AML-193 (cell line): ENCODE measurements at places on chromosomes 6 and 20.

DNA sequence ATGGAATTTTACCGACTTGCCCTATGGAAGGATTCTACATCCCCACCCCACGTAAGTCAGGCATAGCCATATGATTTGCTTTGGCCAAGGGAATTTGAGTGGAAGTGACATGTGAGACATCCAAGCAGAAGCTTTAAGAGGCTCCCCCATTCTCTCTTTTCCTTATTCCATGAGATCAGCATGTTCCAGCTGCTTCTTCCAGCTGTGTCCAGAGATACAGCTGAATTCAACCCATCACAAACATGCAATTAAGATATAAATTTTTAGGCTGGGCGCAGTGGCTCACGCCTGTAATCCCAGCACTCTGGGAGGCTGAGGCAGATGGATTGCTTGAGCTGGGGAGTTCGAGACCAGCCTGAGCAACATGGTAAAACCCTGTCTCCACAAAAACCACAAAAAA lies 16.0 kb upstream of the YWHAB start:
- no peak for DNase-seq

DNA sequence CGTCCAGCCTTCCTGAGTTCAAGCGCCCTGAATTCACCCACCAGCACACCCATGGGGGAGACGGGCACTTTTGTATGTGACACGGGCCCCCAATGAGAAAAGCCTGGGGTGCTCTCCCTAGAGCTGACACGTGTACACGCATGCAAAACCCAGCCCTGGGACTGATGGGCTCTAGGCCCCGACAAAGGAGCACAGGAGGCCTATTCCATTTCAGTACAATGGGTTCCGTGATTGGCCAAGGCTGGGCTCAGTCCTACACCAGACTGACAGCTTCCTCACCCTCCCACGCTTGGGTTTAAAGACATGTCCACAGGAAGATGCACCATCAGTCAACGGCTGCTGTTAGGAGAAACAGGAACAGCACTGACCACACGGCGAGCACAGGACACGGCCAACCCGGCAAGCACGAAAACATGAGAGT lies 8.8 kb downstream of the ZBTB46 start:
- DNase-seq, result no peak

DNA sequence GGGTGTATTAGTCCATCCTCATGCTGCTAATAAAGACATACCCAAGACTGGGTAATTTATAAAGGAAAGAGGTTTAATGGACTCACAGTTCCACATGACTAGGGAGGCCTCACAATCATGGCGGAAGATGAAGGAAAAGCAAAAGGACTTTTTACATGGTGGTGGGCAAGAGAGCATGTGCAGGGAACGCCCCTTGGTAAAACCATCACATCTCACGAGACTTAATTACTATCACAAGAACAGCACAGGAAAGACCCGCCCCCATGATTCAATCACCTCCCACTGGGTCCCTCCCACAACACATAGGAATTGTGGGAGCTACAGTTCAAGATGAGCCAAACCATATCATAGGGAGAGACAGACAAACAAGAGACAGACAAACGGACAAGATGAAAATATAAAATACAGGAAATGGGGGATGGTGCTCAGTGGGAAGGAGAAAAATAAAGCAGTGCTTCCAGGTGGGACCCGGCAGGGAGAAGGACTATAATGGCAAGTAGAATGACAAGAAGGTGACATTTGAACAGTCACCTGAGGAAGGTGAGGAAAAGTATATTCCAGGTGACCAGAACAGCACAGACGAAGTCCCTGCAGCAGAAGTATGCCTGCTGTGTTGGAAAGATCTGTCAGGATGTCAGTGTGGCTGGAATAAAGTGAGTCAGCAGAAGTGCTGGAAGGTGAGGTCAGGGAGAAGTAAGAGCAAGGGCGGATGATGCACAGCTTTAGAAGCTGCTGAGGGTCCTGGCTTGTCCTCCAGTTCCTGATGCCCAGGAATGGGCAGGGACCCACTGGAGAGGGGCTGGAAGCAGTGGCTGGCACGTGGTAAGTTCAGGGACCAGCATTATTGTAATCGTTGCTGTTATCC lies 61.1 kb downstream of the SLC2A10 start:
- DNase-seq, result no peak

- no peak for DNase-seq
Observed at GRCh38 chr6:165793287-165793825, 130.3 kb upstream of the PDE10A start.

DNA sequence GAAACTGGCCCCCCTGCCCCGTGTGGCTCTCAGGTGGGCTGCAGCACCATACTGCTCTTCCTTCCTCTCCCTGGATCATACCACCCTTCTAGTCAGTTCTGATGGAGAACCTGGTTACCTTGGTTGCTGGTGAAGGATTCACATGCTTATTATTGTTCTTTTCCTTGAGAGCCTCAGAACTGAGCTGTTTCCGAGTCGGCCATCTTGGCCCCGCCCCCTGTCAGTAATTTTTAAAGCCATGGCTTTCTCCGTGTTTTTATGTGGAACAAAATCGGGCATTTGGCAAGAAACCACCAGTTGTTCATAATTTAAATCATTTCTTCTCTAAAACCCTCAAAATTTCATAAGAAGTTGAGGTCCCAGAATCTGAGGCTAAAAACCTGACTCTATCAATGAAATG lies 493.8 kb downstream of the NKAIN2 start:
- no peak for DNase-seq

DNA sequence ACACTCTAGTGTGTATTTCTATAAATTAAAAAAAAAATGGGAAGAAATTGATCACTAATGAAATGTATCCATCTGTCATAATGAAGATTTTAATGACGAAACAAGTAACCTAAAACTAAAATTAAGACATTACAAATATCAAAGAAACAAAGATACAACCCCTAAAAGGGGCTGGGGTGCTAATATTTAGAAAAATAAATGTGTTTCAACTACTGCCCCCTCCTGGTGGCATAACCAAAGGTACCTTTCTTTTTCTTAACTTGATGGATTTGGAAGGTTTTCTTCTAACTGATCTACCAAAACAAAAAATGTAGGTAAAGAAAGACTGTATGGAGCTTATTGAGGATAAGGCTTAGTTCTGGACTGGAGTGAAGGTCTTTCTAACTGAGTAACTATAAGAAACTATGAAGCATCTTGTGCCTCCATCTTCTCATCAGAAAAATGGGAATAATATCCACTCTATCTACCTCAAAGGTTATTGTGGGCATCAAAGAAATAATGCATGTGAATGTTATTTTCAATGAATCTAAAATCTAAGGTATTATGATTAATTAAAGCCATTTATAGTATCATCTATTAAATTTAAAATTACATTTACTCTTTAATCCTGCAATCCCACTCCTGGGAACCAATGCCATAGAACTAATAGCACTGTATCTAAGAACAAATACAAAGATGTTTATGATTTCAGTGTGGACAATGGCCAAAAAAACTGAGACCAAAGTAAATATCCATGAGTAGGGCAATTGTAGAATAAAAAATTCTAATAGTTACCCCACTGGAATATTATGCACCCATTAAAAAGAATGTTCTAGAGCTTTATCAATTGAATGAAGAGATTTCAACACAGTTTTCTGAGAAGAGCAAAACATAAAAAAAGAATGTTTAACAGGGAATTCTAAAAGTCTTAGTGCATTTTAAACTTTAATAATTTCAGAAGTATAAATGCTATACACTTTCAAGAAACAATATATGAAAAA lies 117.2 kb downstream of the BACH2 start:
- DNase-seq, result peak; percentile 37

DNA sequence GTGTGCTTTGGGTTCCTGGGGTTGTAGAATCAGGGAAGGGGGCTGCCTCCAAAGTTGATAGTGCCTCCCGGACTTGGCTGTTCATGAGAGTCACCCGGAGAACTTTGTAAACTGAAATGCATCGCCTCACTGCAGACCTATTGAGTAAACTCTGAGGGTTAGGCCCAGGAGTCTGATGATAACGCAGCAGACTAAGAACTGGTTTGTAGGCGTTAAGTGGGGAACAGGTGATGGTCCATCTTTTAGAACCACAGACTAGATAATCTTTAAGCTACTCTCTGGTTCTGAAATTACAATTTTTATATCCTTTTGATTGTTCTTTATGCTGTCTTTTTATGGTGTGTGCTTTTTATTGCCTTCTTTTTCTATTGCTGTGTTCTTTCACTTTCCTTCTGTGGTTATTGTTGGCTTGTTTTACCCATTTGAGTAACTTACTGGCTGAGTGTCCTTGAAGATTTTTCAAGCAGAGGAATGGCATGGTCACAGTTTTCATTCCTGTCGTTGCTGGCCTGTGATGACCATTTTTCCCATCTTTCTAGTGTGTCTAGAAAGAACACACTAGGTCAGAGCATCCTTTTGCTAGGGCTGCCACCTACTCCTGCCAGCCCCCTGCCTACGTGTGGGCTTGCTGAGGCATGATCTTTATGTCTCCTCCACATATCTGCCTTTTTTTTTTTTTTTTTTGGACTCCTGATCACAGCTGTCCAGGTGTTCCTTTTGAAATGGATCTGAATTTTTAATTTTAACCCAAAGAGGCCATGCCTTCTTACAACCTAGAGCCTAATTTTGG lies 30.9 kb downstream of the LRRC1 start:
- no peak for DNase-seq

GRCh38 chr20:23273776-23274175 lies 76.8 kb upstream of the NXT1 start:
- no peak for DNase-seq

- DNase-seq, result no peak
Observed at GRCh38 chr20:12798286-12798685, 210.5 kb upstream of the SPTLC3 start.

DNA sequence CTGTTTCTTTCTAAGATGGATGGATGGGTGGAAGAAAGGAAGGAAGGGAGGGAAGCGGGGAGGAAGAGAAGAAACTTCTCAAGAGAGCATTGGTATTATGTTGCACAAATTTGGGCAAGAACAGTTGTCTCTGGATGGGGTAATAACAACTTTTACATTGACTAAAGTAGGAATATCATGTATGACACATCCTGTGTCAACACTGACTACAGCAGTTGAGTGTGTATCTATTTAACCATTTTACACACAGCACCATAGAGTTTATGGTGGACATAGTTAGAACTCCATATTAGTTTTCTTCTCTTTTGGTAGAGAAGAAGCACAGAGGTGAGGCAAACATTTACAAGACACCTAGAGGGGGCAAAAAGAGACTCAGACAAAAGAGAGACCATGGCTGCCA lies 44.2 kb upstream of the RNF146 start:
- DNase-seq, result no peak

GRCh38 chr6:47865206-47865605 lies 83.4 kb downstream of the OPN5 start:
- DNase-seq, result no peak

- DNase-seq, result no peak
Observed at GRCh38 chr6:33709605-33710295, 1.8 kb downstream of the UQCC2 start.

DNA sequence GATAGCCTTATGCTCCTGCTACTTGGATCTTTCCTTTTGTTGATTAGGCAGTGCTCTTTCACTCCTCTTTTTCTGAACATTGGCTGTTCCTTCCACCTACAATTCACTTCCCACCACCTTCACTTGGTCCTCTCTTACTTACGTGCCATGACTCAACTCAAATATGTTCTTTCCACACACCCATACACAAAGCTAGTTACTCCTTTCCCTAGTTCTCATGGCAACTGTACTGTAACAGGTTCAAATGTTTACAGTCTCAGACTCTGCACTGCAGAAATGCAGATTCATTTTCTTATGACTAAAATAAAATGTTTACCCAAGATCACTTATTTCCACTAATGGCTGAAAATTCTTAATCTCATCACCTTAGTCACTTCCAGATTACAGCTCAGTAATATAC lies 174.0 kb upstream of the TSHZ2 start:
- no peak for DNase-seq

DNA sequence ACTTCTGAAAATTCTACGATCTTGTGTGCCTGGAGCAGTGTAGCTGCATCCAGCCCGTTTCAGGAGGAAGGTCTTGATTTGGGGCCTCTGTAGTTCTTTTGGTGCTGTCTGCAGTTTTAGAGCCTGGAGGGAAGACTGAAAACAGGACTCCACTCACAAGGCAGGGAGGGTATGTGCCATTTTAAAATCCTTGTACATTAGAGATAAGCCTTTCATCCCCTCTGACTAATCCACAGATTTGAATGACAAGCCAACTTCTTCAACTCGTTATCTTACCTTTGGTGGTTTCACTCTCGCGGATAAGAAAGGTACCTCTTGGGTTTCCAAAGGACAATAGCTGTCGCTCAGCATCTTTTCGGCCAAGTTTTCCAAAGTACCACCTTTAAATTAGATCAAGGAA lies 98.0 kb upstream of the TRAF3IP2 start:
- DNase-seq, result no peak

- DNase-seq, result no peak
Observed at GRCh38 chr6:32397252-32397920, 9.6 kb downstream of the BTNL2 start.

DNA sequence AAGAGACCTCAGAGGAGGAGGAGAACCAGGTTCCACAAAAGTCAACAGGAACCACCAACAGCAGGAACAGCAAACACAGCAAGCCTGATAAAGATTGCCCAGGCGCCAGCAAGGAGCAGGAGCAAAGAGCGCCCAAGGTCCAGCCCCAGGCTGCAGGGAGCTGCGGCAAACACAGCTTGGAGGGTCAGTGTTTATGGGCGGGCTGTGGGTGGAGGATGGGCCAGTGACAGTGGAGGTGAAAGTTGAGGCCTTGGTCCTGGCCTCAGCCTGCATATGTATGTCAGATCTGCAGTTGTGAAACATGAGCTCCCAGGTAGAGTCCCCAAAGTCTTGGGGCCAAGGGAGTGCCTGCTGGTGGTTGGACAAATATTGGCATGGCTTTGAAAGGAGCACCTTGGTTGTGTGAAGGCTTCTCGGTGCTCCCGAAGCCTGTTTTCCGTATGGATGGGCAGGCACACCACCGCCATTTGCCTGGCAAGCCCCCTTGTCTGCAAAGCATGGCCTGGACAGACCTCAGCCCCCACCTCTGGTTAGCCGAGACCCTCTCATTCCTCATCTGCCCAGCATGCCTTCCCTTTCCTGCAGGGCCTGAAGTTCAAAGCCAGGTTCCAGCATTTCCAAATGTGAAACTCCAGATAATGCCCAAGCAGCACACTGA lies 2.0 kb upstream of the CAPN11 start:
- no peak for DNase-seq

DNA sequence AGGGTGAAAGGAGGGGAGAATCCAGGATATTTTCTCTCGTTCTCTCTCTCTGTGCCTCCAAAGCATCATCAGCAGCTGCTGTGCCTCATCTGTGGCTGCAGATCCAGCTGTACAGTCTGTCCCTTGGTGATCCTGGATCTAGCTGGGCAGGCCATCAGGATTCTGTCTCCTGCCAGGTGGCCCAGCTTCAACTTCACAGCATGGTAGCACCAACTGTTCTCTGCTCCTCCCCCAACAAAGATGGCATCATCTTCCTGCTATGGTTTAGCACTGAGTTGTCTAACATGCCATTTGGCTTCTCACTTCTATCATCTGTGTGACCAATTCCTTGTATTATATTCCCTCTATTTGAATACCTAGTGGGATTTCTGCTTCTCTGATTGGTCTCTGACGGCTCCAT lies 28.6 kb upstream of the ARFGEF2 start:
- no peak for DNase-seq

- no peak for DNase-seq
Observed at GRCh38 chr6:105428342-105428957, 25.6 kb upstream of the PREP start.
